ENCODE measurements at places on chromosomes 13 and 19.

GRCh38 chr13:78521091-78521490, 82.3 kb downstream of the POU4F1 start:
- no peak for DNase-seq

DNA sequence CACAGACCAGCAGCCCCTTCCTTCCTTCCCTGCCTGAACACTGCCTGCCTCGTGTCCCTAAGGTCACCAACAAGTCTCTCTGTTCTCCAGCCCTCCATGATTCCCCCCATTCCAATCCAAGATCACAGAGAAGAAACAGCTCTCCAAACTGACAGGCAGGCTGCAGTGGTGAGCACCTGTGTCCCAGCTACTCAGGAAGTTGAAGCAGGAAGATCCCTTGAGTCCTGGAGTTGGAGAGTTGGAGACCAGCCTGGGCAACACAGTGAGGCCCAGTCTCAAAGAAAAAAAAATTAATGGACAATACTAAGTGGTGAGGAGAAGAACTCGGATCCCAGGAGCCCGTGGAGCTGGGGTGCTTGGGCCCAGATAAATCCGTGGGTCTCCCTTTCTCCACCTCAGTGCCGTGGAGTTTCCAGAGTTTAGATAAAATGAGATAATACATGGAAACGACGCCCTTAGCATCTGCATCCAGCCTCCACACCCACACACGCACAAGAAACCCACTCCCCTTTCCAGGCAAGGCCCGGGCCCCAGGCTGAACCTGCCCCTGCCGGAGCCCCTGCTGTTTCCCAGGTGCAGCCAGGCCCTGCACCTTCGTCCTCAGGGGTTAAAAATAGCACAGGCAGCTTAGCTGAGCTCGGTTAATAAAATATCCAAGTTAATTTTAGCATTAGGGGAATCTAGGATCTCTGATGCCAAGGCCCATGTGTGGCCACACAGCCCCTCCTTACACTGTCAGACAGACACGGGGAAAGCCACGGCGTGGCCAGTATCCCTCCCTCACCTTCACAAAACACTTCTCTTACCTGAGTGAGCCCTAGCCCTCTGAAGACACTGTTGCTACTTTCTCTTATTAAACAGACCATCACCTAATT, 4.7 kb downstream of the RASA3 start:
- DNase-seq: no peak

- peak; percentile 34 for DNase-seq
Observed at GRCh38 chr19:38675611-38676010, 28.2 kb downstream of the ACTN4 start.

- DNase-seq: no peak
Observed at GRCh38 chr13:114013336-114013735, 39.5 kb upstream of the C13orf46 start.

DNA sequence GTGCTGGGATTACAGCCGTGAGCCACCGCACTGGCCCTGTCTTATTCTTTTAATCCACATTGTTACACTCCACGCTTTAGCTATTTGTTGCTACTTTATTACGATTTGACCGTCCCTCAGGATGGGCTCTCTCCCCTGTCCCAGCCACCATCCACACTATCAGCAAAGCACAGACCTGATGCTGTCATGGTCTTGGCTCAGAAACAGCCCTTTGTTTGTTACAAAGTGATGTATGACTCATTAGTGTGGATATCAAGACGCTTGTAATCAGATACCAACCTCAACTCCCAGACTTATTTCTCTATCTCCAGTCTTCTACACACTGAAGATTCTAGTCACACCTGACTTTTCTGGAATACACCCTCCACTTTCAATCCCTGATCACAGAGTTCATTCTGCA, 84.6 kb upstream of the FREM2 start:
- no peak for DNase-seq

GRCh38 chr13:79621449-79621848, 140.5 kb downstream of the NDFIP2 start:
- DNase-seq: no peak

- no peak for DNase-seq
Observed at GRCh38 chr19:14536926-14537692, 7.7 kb downstream of the TECR start.

DNA sequence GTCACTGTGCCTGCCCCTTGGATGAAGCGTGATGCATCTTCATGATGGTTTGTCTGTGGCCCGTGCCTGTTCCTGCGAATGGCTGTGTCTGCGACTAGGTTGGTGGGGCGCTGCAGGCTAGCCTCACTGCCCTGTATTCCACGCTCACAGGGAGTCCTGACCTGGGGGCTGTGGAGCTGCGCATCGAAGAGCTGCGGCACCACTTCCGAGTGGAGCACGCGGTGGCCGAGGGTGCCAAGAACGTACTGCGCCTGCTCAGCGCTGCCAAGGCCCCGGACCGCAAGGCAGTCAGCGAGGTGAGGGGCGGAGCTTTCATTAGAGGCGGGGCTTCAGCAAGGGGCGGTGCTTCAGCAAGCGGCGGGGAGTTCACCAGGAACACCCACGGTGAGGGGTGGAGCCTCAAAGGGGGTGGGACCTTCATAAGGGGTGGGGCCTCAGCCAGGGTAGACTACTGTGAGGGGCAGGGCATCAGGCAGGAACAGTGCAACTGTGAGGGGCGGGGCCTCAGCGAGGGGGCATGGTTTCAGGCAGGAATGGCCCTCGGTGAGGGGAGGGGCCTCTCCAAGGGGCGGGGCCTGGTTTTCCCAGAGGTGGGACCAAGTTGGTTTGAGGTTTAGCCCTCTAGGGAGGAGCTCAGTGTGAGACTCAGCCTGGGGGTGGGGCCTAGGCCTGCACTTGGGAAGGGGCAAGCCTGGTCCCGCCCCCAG, 17.2 kb downstream of the PKN1 start:
- peak; percentile 62 for DNase-seq

DNA sequence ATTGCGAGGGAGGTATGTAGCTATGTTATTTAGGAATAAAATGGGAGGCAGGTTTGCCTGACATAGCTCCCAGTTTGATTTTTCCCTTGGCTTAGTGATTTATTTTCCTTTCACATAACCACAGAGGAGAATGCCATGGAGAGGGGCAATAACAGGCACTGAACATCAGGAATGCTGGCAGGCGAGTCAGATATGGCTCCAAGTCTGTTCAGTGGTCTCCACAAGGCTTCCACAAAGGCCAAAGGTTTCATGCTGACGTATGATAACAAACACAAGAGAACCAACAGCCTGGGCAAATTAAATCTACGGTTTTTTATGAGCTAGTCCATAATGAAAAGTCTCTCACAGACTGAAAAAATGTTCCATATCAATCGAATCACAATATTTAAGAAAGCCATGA, 66.7 kb downstream of the SUCLA2 start:
- DNase-seq: no peak

GRCh38 chr19:5997371-5997770, 19.4 kb upstream of the RANBP3 start:
- DNase-seq: no peak

- DNase-seq: no peak
Observed at GRCh38 chr19:29045679-29046254, 167.2 kb downstream of the UQCRFS1 start.

GRCh38 chr13:32016631-32017030, 14.9 kb upstream of the FRY start:
- DNase-seq: no peak

- DNase-seq: no peak
Observed at GRCh38 chr13:59276436-59276835, 887.3 kb downstream of the DIAPH3 start.

GRCh38 chr19:16259385-16260159, 61.9 kb downstream of the AP1M1 start:
- peak; percentile 87 for DNase-seq

DNA sequence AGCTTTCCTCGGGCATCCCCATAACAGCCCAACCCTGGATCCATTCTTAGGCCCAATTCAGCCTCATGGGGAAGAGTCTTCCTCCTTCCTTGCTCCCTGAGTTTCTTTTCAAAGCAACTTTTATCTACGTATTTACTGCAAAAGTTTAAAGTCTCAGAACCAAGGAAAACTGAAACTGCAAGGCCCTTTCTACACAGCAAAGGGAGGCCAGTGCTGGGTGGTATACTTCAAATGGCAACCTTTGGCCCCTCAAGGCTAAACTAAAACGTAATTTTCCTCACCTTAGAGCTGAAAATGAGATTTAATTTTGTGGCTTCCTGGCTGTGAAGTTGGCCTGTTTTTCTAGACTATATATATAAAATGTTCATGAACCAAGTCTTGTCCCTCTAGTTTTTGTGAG, 5.6 kb downstream of the CDX2 start:
- DNase-seq: no peak

DNA sequence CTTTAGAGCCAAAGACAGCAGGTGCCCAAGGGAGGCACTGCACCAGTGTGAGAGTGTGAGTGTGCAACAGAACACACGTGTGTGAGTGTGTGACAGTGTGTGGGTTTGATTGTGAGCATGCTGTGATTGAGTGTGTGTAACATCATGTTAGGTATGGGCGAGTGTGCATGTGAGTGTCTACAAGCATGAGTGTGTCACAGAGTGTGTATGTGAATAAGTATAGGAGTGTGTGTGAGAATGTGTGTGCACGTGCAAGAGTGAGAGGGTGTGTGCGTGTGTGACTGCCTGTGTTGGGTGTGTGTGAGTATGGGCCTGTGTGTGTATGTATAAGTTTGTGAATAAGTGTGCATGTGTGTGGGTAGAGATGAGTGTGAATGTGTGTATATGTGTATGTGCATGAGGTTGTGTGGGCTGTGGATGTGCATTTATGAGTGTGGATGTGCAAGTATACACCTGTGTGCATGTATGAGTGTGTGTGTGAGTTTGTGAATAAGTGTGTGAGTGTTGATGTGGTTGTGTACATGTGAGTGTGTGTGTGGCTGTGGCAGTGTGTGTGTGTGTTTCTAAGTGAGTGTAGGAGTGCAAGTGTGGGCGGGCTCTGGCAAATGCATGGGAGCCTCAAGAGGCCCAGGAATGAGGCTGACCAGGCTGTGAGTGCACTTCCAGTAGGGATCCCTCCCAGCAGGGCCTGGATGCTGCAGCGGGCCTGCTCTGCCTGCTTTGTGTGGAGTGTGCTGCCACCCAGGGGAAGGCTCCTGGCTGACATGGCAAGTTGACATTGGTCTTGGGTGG, 198.4 kb downstream of the COL4A1 start:
- no peak for DNase-seq

DNA sequence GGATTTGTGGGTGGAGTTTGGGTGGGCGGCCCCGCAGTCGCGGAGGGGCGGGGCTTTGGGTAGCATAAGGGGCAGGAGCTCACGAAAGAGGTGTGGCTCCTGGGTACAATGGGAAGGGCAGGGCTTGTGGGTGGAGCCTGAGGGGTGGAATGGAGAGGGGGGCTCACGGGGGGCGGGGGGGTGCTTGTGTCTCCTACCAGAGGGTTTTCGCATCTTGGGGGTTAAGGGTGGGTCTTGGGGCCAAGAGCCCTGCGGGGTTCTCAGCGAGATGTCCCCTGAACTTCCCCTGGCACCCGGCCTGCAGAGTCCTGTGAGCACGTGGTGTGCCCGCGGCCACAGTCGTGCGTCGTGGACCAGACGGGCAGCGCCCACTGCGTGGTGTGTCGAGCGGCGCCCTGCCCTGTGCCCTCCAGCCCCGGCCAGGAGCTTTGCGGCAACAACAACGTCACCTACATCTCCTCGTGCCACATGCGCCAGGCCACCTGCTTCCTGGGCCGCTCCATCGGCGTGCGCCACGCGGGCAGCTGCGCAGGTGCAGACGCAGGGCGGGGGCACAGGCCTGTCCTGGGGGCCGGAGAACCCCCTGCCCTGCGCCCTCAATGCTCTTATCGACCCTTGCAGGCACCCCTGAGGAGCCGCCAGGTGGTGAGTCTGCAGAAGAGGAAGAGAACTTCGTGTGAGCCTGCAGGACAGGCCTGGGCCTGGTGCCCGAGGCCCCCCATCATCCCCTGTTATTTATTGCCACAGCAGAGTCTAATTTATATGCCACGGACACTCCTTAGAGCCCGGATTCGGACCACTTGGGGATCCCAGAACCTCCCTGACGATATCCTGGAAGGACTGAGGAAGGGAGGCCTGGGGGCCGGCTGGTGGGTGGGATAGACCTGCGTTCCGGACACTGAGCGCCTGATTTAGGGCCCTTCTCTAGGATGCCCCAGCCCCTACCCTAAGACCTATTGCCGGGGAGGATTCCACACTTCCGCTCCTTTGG, 5.1 kb downstream of the FSTL3 start:
- DNase-seq: peak; percentile 40

DNA sequence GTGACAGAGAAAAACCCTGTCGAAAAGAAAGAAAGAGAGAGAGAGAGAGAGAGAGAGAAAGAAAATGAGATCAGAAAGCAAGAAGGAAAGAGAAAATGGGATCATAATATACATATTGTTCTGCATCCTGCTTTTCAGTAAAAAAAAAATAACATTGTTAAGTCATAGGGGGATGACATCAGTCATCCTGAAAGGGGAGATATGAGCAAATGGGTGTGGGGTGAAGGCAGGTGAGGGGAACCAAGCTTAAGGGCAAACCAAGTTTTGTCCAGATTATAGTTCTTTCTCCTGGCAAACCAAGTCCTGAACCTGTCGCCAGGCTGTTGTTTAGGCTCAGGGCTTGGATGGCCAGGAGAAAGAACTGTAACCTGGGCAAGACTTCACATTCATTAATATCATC, 92.6 kb upstream of the TMTC4 start:
- DNase-seq: no peak

- DNase-seq: no peak
Observed at GRCh38 chr19:7730286-7731217, 1.4 kb downstream of the CLEC4G start.

DNA sequence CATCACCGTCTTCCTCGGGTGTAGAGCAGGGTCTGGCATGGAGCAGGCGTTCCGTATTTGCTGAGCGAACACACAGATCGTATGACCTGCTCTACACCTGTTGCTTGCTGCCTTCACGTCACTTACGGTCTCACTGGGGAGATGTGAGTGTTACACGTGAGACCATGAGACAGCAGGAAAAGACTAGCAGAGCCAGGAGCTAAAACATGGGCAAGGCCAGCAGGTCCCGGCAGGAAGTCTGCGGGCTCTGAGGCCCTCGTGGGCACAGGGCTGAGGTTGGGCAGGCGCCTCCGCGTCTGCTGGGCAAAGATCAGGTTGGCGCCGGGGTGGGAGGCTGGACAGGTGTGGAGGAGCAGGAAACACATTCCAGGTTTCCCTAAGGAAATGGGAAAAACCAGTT, 19.7 kb upstream of the GTF3A start:
- no peak for DNase-seq

- DNase-seq: no peak
Observed at GRCh38 chr13:46307554-46307953, 79.5 kb downstream of the RUBCNL start.

DNA sequence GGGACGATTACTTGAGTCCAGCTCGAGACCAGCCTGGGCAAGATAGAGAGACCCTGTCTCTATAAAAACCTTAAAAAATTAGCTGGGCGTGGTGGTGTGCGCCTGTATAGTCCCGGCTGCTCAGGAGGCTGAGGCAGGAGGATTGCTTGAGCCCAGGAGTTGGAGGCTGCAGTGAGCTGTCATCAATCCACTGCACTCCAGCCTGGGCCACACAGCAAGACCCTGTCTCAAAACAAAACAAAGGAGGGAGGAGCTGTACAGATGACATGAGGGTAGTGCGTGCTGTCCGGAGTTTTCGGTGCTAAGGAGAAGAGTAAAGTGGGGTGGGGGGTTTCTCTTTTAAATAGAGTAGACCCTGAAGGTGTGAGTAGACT, 22.6 kb downstream of the HDGFL2 start:
- DNase-seq: no peak

- DNase-seq: no peak
Observed at GRCh38 chr13:64272681-64273080, 2857.0 kb upstream of the PCDH20 start.

GRCh38 chr13:47661076-47661475, 340.0 kb downstream of the SUCLA2 start:
- DNase-seq: no peak
